Neural progenitor cell (in vitro differentiated cells): ENCODE measurements at places on chromosomes 5 and 9. TPM values are rescaled to one million over a fixed set of nuclear protein-coding genes. Genes with fewer than 3 reads are reported as not detected.
A peak's percentile ranks its signal among the peaks of the same experiment; 100 is the strongest.

FBP2 gene
- not detected in 2 replicates for total RNA-seq

NAIP gene
- 7.7 and 8.8 TPM in 2 replicates for total RNA-seq

PCDHA13 gene
- total RNA-seq, result 1.9 and 2.3 TPM in 2 replicates

DNA sequence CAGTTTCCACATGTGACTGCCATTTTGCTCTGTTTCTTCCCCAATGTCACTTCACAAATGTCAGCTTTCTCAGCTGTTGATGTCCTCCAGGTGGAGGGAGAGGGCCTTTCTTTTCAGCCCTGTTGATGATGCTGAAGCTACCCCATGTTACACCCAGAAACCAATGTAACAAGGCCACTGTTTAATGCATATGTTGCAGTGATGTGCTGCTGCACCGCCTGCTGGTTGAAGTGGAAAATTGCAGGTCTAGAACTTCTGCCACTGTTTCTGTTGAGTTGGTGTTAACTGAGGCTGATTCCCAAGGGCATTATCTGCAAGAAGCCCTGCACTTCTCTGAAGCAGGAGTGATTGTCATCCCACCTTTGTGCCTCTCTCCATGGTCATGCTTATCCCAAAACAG is 428.4 kb downstream of the KDM4C start:
- no peak overlapping the region for H3K4me3 ChIP-seq
- H3K27me3 ChIP-seq, result no peaks in the 10 kb centered on the region
- no peaks in the 10 kb centered on the region for H3K36me3 ChIP-seq
- H3K27ac ChIP-seq, result no peak overlapping the region
- H3K4me1 ChIP-seq, result no peaks in the 10 kb centered on the region

- H3K27me3 ChIP-seq, result no peaks in the 10 kb centered on the region
- no peak overlapping the region for H3K27ac ChIP-seq
- no peaks in the 10 kb centered on the region for H3K36me3 ChIP-seq
Observed at GRCh38 chr9:18343784-18344183, 130.2 kb upstream of the ADAMTSL1 start.

APBA1 gene
- 2.1 and 3.4 TPM in 2 replicates for total RNA-seq

OBP2B gene
- not detected in 2 replicates for total RNA-seq

FAM221B gene
- total RNA-seq, result not detected in 2 replicates

GRCh38 chr5:127031147-127031862 is 947 bp upstream of the MARCHF3 start:
- DNase-seq, result peak; percentile 57
- no peaks in the 10 kb centered on the region for H3K36me3 ChIP-seq
- H3K27me3 ChIP-seq, result peaks cover 48% of the 10 kb centered on the region
- H3K4me1 ChIP-seq, result no peaks in the 10 kb centered on the region

DNA sequence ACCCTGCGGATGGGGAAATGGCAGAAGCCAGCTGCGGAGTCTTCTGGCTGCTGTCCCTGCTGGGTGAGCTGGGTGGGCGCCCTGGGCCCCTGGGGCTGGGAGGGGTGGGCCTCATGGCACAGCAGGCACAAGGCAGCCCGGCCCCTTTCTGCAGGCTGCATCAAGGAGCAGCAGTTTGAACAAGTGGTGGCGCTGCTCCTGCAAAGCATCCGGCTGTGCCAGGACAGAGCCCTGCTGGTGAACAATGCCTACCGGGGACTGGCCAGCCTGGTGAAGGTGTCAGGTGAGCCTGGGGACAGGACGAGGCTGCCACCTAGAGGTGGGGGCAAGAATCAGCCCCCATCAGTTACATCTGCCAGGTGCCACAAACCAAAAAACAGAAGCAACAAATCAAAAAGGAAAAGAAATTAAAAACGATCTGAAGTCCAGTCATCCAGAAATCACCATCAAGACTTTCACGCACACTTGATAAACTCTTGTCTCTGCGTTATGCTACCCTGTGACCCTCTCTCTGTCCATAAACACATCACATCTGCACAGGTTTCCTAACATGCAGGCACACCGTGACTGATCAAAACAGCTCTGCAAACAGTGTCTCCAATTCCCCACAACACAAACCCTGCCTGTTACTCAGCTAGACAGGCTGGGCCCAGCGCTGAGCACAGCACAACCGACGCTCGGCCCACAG is 13.9 kb downstream of the REXO4 start:
- H3K27me3 ChIP-seq, result no peaks in the 10 kb centered on the region
- H3K36me3 ChIP-seq, result no peaks in the 10 kb centered on the region
- peak; percentile 47 for DNase-seq
- no peak overlapping the region for H3K4me3 ChIP-seq
- H3K27ac ChIP-seq, result no peak overlapping the region

- no peaks in the 10 kb centered on the region for H3K36me3 ChIP-seq
- H3K4me3 ChIP-seq, result no peak overlapping the region
- H3K4me1 ChIP-seq, result no peaks in the 10 kb centered on the region
- no peak overlapping the region for H3K27ac ChIP-seq
Observed at GRCh38 chr9:137970098-137970497, 92.5 kb downstream of the CACNA1B start.

GRCh38 chr5:170590566-170590965 is 86.7 kb downstream of the KCNIP1 start:
- no peaks in the 10 kb centered on the region for H3K36me3 ChIP-seq
- no peaks in the 10 kb centered on the region for H3K27me3 ChIP-seq
- H3K4me3 ChIP-seq, result no peak overlapping the region

CDO1 gene
- total RNA-seq, result 18.4 and 21.9 TPM in 2 replicates

ENG gene
- 0.19 TPM in 1 of 2 replicates, not detected in the other for total RNA-seq

ZNF346 gene
- total RNA-seq, result 28.2 and 32.2 TPM in 2 replicates

GRCh38 chr5:147286296-147286695 is 51.5 kb downstream of the STK32A start:
- peaks cover 38% of the 10 kb centered on the region for H3K4me1 ChIP-seq
- DNase-seq, result no peak
- H3K4me3 ChIP-seq, result no peak overlapping the region
- no peaks in the 10 kb centered on the region for H3K27me3 ChIP-seq

GRCh38 chr5:151014680-151015343 is 5.6 kb upstream of the GPX3 start:
- no peaks in the 10 kb centered on the region for H3K36me3 ChIP-seq
- H3K4me1 ChIP-seq, result peaks cover 6% of the 10 kb centered on the region
- DNase-seq, result no peak
- H3K27ac ChIP-seq, result no peak overlapping the region

DNA sequence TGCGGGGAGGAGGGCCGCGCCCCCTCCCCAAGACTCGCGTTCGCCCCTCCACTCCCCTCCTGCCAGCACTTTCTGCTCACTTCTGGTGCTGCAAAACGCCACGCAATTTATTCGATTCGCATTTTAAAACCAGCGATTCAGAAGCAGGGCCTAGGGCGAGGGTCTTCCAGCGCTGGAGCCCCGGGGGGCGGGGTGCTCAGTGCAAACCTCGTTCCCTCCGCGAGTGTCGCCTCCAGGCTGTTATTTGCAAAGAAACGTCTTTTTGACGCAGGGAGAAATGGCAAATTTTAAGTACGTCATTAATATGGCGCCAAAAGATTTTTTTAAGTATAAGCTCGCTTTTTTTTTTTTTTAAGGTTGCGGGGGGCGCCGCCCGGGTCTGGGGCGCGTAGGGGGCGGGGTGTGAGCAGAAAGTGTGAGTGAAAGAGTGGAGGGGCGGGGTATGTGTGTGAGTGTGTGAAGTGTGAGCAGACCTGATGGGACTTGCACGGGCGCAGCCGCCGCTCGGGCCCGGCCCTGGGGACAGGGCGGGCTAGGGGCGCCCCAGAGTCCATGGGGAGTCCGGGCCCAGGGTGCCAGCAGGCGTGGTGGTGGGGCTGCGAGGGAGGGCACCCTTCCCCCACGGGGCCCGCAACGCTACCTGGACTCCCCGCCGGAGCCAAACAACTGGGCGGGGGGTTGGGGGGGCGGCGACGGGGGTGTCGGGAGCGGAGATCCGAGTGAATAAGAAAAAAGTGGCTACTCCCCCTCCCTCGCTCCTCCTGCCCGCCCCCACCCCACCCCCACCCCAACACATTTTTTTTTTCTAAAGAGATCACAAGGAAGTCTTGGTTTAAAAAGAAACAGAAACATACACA is at the start of gene JADE2:
Gene JADE2 (plus strand): TSS at position 845 of the 857 bp plus-strand sequence. CDS start 10,188 bp downstream, outside the sequence.
- H3K27me3 ChIP-seq, result peaks cover 58% of the 10 kb centered on the region
- no peak within 1 kb of the TSS for H3K27ac ChIP-seq
- DNase-seq, result peak; percentile 45
- peak within 1 kb of the TSS; percentile 67 for H3K4me3 ChIP-seq
- H3K36me3 ChIP-seq, result no peaks in the 10 kb centered on the region

DNA sequence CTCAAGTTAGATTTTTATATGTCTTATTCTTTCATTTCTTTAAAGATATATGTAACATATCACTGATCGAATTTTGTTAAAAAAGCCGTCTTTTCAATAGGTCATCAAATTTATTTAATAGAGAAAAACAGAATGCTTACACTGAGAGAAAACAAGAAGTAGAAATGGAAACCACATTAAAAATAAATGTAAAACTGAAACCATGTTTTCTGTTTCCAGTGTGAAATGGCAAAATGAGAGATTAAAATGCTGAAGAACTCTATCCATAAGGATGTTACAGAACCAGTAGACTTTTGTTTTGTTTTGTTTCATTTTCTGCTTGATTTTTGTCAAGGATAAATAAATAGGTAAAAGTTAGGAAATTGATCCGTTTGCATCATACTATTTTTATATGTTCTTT is 210.1 kb downstream of the PRDM9 start:
- no peaks in the 10 kb centered on the region for H3K27me3 ChIP-seq
- H3K27ac ChIP-seq, result no peak overlapping the region
- H3K36me3 ChIP-seq, result no peaks in the 10 kb centered on the region
- DNase-seq, result no peak

DNA sequence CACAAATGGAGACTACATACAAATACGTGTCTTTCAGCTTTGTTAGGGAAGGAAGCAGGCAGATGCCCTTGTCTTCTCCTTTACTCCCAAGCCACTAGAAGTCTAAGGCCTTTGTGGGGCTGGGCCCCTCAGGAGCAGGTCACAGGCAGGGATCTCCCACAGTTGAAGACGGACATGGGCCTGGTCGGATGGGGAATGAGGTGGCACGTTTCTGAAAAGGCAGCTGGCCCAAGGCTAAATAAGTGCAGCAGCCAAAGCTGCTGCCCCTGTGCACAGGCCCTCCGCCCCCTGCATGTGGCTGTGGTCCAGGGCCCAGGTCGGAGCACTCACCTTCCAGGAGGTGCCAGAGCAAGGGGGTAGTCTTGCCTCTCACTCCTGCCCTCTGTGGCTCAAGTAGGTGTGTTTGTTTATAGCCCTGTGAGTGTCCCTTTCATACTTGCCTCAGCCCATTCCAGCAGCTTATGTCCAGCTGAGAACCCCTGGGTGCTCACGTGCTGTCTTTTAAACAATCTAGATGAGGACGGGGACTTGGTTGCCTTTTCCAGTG is 1.8 kb downstream of the SQSTM1 start:
- H3K27ac ChIP-seq, result no peak overlapping the region
- no peak for DNase-seq
- peaks cover 14% of the 10 kb centered on the region for H3K27me3 ChIP-seq
- no peak overlapping the region for H3K4me3 ChIP-seq
- H3K4me1 ChIP-seq, result peaks cover 26% of the 10 kb centered on the region
- no peaks in the 10 kb centered on the region for H3K36me3 ChIP-seq

- no peaks in the 10 kb centered on the region for H3K4me1 ChIP-seq
- no peaks in the 10 kb centered on the region for H3K36me3 ChIP-seq
- DNase-seq, result no peak
- no peak overlapping the region for H3K4me3 ChIP-seq
- H3K27ac ChIP-seq, result no peak overlapping the region
Observed at GRCh38 chr9:136858452-136858843, 6.3 kb downstream of the MAMDC4 start.

- H3K27me3 ChIP-seq, result no peaks in the 10 kb centered on the region
- no peak overlapping the region for H3K27ac ChIP-seq
- DNase-seq, result no peak
- H3K4me3 ChIP-seq, result no peak overlapping the region
- no peaks in the 10 kb centered on the region for H3K4me1 ChIP-seq
- peaks cover 11% of the 10 kb centered on the region for H3K36me3 ChIP-seq
Observed at GRCh38 chr9:83794051-83794450, 23.5 kb downstream of the GKAP1 start.

IL13 gene
- total RNA-seq, result not detected in 2 replicates

GRCh38 chr5:157476702-157477408 is 16.8 kb downstream of the NIPAL4 start:
- no peaks in the 10 kb centered on the region for H3K36me3 ChIP-seq
- no peak overlapping the region for H3K27ac ChIP-seq

DNA sequence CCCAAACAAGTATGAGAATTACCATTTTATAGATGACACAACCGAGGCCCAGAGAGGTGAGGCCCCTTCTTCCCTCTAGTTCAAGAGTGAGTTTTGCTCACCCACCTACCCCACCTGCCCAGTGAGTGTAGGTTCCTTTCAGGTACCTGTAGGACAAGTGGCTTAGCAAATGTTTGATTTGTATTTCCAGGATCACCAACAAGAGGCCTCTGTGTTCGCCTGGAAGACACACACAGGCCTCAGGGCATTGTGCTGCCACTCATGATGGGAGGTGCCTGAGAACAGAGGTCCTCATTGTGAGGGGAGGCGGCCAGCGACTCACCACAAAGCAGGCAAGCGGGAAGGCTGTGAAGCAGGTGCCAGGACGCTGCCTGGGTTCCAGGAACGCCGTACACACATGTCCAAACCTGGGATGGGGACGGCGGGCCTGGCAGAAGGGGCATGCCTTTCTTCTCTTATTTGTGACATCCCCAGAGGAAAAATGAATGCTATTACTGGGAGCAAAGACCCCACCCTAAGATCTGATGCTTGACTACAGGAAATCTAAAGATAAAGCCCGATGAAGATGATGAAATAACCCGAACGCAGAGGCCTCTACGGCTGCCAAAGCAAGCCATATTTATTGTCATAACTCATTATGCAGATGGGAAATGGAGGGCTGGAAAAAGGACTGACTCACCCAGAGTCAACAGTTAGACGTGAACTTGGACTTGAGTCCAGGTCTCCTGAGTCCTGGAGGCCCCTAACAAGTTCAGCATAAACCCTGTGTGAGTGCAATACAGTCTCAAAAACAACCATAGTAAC is 60.2 kb upstream of the SLC25A51 start:
- H3K4me3 ChIP-seq, result no peak overlapping the region
- H3K36me3 ChIP-seq, result no peaks in the 10 kb centered on the region
- H3K27ac ChIP-seq, result no peak overlapping the region
- DNase-seq, result no peak
- H3K27me3 ChIP-seq, result no peaks in the 10 kb centered on the region

- no peak overlapping the region for H3K4me3 ChIP-seq
- no peak for DNase-seq
- no peaks in the 10 kb centered on the region for H3K27me3 ChIP-seq
- no peaks in the 10 kb centered on the region for H3K36me3 ChIP-seq
- H3K4me1 ChIP-seq, result peaks cover 11% of the 10 kb centered on the region
Observed at GRCh38 chr9:12811935-12812334, 37.1 kb downstream of the LURAP1L start.

GRCh38 chr5:35248843-35249780 is 18.8 kb upstream of the PRLR start:
- no peak overlapping the region for H3K27ac ChIP-seq
- no peaks in the 10 kb centered on the region for H3K27me3 ChIP-seq
- no peak for DNase-seq
- peaks cover 9% of the 10 kb centered on the region for H3K4me1 ChIP-seq
- no peaks in the 10 kb centered on the region for H3K36me3 ChIP-seq

GRCh38 chr9:121613009-121613752 is 38.3 kb upstream of the DAB2IP start:
- H3K4me1 ChIP-seq, result peaks cover 12% of the 10 kb centered on the region
- no peaks in the 10 kb centered on the region for H3K36me3 ChIP-seq
- no peak overlapping the region for H3K27ac ChIP-seq
- H3K27me3 ChIP-seq, result no peaks in the 10 kb centered on the region

GRCh38 chr9:112032009-112032408 is 135.4 kb downstream of the UGCG start:
- no peak overlapping the region for H3K4me3 ChIP-seq
- no peak overlapping the region for H3K27ac ChIP-seq
- no peak for DNase-seq
- no peaks in the 10 kb centered on the region for H3K36me3 ChIP-seq
- H3K27me3 ChIP-seq, result no peaks in the 10 kb centered on the region
